GM18507 (cell line): ENCODE measurements at places on chromosomes 3 and 15.

GRCh38 chr3:150303768-150304167 is 104.3 kb upstream of the TSC22D2 start:
- no peak for DNase-seq

- no peak for DNase-seq
Observed at GRCh38 chr3:46670891-46671427, 22.5 kb downstream of the ALS2CL start.

DNA sequence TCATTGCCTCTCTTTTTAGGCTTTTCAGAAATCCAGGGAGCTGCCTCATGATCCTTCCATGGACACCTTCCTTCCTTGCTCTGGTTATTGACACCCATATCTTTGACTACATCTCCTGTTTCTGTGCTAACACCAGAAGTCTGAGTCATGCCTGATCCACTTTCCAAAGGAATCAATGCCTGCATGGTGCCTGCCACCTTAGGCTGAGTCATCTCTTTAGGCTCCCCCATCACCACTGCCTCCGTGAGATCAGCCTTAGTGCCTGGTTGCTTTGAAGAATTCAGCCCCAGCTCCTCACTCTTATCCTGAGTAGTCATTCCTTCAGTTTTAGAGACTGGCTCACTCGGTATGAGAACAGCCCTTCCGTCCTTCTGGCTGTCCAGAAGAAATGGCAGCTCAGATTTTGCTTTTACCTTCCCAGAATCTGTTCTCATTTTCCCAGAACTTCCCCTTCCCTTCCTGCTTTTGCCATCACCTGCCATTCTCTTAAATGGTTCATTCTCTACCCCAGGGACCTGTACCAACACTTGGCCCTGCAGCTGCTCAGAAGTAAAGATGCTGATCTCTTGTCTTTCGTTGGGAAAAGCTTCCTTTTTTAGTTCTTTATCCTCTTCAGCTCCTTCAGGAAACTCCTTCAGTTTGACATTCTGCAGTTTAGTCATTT is 105.3 kb downstream of the MAP4 start:
- no peak for DNase-seq

DNA sequence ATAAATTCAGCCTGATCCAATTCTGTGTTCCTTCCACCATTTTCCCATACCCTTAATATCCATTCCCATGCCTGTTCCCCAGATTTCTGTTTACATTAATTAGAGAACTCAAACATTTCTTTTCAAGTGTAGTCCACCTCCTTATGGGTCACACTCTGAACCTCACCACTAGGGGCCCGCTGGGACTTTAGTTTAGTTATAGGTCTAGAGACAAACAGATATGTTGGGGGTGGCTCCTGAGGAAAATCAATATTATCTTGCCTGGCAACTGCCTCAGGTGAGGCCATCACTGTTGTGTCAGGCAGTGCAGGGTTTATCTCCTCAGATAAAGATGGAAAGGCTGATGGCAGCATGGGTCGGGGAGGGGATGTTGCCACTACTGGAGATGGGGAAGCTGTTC is 72.8 kb downstream of the CLDN1 start:
- DNase-seq = no peak

- DNase-seq = no peak
Observed at GRCh38 chr15:20351448-20351971, 190.1 kb downstream of the GOLGA6L6 start.

DNA sequence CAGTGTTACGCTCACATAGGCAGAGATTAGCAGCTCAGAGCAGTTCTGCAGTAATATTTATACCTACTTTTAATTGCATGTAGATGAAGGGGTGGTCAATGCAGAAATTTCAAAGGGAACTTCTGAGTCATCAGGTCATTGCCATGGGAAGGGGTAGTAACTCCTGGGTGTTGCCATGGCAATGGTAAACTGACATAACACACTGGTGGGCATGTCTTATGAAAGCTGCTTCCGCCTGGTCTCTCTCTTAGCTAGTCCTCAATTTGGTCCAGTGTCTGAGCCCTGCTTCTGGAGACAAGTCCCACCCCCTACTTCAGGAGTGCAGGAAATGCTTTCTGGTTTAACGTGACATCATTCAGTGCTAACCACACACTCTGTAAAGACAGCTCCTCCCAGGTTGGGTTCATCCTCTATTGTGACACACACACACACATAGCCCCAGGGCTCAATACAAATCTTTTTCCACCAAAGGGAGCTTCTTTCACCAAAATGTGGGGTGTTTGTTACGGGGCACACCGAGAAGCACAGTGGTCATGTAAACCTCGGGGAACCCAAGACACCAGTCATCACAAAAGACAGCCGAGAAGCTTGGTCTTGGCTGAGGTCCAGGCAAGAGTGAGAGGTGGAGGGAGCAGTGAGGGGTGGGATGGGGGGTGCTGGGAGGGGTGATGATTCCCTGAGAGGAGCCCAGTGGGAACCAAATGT is 74.5 kb downstream of the TLE3 start:
- peak; percentile 56 for DNase-seq

- DNase-seq = no peak
Observed at GRCh38 chr3:43970351-43970750, 271.3 kb upstream of the TOPAZ1 start.

DNA sequence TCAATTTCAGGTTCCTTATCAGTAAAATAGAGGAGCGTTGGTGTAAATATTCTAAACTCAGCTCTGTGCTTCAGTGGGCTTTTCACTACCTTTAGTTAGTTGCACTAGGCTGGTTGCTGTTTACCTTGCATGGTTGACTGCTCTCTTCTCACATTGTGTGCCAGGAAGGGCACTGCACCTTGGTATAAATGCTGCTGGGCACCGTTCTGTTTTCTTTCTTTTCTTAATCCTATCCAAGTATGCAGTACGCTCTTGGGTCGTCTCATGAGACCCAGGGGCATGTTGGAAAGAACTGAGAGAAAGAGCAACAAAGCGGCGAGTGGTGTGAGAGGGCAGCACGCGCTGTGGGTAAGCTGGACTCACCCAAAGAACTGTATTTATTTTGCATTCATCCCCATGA is 22.4 kb downstream of the KCNMB2 start:
- no peak for DNase-seq

DNA sequence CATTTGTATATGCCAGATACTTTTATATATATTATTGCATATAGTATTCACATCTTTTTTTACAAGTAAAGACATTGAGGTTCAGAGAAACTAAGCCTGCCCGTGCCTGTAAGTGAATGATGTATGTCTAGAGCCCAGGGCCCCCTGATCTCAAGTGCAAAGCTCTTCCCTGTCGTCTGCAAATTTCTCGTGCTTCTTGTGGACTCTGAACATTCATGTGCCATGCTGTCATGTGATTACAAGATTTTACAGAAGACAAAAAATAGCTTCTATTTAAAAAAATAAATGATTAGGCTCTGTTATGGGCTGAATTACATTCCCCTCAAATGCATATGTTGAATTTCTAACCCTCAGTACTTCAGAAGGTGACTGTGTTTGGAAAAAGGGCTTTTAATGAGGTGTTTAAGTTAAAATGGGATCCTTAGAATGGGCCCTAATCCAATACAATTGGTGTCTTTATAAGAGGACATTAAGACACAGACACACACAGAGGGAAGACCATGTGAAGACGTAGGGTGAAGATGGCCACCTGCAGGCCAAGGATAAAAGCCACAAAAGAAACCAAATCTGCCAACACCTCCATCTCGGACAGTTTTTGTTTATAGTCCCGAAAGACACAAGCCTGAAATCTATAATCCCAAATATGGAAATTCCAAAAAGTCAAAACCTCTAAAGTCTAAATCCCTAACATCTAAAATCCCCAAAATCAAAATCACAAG is 3.9 kb upstream of the MASP1 start:
- no peak for DNase-seq

DNA sequence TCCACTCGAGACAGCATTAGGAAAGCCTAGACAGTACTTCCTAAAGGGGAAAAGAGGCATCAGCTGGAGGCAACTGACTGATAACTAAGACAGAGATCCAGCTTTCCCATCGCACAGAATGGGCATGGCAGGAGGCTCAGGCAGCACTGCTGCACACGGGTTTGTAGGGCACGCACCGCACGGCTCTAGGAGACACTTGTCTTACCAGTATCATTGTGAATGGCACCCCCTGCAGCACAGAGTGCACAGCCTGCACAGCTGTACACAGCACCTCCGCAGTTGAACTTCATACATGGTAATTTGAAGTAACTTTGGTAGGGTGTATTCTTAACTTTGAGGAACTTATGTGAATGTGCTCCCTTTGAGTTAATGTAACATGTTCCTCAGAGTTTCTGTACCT is 281.6 kb downstream of the PLCL2 start:
- DNase-seq = no peak

DNA sequence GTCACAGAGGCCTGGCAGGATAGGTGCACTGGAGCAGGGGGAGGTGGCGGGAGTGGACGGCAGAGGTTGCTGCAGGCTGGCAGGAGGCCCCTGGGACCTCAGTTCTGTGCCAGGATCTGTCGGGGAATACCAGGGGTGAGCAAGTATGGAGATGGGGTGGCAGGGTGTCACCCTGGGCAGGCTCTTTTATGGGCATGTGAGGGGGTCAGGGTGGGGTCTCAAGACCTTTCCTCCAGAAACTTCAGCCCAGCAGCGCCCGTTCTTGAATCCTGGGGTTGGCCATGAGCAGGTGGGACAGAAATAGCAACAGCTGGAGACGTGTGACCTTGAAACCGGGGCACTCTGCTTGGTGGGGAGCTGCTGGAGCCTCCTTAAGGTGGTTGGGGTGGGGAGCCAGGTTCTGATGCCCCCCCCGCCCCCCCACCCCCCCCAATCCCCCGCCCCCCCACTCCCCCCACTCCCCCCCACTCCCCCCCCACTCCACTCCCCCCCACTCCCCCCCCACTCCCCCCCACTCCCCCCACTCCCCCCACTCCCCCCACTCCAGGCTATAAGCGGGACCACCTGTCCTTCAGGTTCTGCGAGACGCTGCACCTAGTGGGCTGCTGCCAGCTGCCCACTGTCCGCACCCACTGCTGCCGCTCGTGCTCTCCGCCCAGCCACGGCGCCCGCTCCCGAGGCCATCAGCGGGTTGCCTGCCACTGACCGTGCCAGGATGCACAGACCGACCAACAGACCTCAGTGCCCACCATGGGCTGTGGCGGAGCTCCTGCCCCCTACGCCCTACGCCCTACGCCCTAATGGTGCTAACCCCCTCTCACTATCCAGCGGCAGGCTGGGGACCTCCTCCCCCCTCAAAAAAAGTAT is 84.9 kb downstream of the TBC1D2B start:
- no peak for DNase-seq

GRCh38 chr3:100183608-100184125 is 69.4 kb upstream of the FILIP1L start:
- no peak for DNase-seq

DNA sequence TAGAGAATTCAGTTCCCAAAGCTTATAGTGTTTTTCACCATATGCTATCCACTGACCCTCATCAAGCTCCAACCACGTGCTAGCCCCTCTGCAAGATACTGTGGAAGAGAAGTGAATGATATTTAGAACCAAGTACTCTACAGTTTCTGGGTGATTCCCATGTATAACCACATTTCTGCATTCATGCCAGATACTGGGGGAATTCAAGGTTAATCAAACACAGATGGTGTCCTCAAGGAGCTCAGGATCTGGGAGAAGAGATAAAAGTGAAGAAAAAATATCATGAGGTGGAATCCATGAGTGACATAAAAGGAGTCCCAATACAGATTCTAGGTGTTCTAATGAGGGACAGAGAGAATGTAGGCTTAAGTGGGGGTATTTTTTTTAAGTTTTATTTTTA is 195.8 kb downstream of the FHIT start:
- DNase-seq = no peak

- no peak for DNase-seq
Observed at GRCh38 chr3:185210621-185211142, 43.2 kb downstream of the EHHADH start.

GRCh38 chr3:173065543-173065981 is 75.5 kb downstream of the SPATA16 start:
- DNase-seq = no peak

DNA sequence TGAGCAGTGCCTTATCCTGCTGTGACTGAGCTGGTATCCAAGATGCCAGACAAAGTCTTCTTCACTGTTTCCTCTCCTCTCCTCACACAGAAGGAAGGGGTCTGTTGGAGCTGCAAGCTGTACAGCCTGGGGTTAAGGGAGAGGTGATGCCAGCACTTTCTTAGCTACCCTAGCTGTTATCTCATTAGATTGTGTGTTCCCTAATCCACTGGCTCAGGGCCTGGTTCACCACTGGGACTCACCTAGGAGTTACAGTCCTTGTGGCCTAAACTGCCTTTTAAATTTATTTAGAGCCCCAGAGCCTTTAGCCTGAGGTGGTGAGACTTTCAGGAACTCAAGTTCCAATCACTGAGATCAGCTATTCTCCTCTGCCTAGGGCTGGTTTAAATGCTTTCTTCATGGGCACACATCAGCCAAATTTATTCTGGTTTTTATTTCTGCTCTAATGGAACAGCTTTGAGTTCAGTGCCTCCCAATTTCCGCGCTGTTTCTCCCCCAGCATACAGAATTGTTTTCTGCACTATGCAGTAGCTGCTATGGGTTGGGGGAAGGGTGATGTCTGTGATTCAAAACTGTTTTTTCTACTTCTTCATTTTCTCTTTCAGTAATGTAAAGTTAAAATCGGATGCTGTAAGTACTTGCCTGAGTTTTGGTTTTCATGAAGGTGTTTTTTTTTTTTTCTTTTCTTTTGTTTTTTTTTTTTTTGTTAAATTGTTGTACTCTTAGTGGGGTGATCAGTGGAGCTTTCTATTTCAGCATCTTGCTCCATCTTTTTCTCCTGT is 198.8 kb downstream of the DOCK3 start:
- peak; percentile 3 for DNase-seq

DNA sequence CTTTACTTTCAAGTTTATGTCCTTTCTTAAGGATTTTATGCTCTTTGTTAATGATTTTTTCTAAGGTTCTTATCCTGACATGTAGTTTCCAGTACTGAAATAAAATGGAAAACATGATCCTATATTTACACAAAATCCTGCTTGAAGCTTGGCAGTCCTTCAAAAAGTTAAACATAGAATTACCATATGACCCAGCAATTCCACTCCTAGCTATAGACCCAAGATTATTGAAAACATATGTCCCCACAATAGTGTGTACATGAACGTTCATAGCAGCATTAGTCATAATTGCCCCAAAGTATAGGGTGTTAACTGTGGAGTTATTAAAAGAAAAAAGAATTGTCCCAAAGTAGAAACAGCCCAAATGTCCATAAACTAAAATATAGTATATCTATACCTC is 33.2 kb downstream of the ITGB5 start:
- no peak for DNase-seq

GRCh38 chr15:52856286-52856685 is 66.2 kb upstream of the ONECUT1 start:
- DNase-seq = no peak

GRCh38 chr3:58161435-58162398 is 49.1 kb downstream of the DNASE1L3 start:
- no peak for DNase-seq
